ENCODE measurements at places on chromosomes 1 and 21.

GRCh38 chr1:2354511-2355372, 36.6 kb downstream of the MORN1 start:
- H3K4me3 ChIP-seq, result no peak overlapping the region
- no peaks in the 10 kb centered on the region for H3K27me3 ChIP-seq
- H3K27ac ChIP-seq, result no peak overlapping the region
- H3K36me3 ChIP-seq, result no peaks in the 10 kb centered on the region
- DNase-seq, result no peak

DNA sequence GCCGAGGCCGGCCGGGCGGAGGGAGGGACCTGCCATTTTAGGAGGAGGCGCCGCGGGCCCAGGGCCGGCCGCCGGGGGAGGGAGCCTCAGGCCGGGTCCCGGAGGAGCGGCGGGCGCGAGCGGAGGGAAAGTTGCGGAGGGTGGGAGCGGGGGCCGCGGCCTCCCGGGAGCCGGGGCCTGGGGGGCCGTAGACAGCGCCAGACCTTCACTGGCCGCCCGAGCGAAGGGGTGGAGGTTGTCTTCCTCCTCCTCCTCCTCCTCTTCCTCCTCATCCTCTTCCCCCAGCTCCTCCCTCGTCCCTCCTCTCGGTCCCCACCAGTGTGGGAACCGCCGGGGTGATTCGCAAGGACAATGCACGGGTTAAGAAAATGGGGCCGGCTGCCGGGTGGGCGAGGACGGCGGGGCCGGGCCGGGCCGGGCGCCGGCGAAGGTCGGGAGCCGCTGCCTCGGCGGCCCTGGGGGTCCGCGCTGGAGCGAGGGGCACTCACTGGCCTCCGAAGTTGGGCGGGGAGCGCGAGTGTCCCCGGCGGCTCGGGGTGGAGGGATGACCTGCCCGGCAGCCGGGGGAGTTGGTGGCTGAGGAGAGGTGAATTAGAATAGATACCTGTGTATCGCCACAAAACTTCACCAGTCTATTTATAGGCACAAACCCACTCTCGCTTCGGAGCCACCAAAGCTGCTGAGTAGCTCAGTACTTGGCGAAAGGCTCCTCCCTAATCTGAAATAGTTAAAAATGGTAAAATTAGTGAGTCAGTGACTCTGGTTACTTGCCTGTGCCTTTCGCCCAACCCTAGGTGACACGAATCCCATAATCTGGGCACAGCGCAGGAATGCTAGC, 1.3 kb downstream of the DYRK1A start:
- peak; percentile 83 for DNase-seq
- peak overlapping the region; percentile 74 for H3K4me3 ChIP-seq

GRCh38 chr1:215079456-215079855, 3.1 kb upstream of the KCNK2 start:
- DNase-seq, result peak; percentile 32
- H3K36me3 ChIP-seq, result no peaks in the 10 kb centered on the region
- no peak overlapping the region for H3K27ac ChIP-seq
- H3K4me3 ChIP-seq, result no peak overlapping the region

GRCh38 chr1:94982398-94982797, 55.5 kb upstream of the CNN3 start:
- DNase-seq, result peak; percentile 7
- no peaks in the 10 kb centered on the region for H3K27me3 ChIP-seq
- H3K4me3 ChIP-seq, result no peak overlapping the region
- no peaks in the 10 kb centered on the region for H3K36me3 ChIP-seq
- H3K27ac ChIP-seq, result peak overlapping the region; percentile 55
- peaks cover 36% of the 10 kb centered on the region for H3K4me1 ChIP-seq

DNA sequence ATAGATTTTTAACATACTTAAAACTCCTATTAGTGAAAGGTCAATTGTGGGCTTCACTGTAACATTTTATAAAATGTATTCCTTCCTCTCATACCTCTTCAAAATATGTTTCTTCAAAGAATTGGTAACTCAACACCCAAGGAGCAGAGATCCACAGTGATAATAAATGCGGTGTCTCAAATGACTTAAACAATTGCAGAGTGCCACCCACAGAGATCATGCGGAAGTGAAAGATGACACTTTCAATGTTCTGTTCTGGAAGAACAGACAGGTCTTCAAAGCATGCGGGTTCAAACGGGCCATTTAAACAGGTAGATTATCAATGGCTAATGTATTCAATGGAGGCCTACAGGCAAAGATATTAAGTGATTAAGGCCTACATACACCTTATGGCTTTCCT, 157.0 kb upstream of the GREM2 start:
- H3K4me3 ChIP-seq, result no peak overlapping the region
- no peak for DNase-seq
- H3K36me3 ChIP-seq, result no peaks in the 10 kb centered on the region
- no peak overlapping the region for H3K27ac ChIP-seq
- H3K27me3 ChIP-seq, result no peaks in the 10 kb centered on the region

GRCh38 chr1:82775406-82776000, 974.8 kb downstream of the ADGRL2 start:
- H3K4me3 ChIP-seq, result no peak overlapping the region
- H3K27ac ChIP-seq, result no peak overlapping the region
- peak; percentile 66 for DNase-seq
- H3K36me3 ChIP-seq, result no peaks in the 10 kb centered on the region
- no peaks in the 10 kb centered on the region for H3K4me1 ChIP-seq

GRCh38 chr1:172815740-172816139, 156.8 kb downstream of the FASLG start:
- H3K27me3 ChIP-seq, result no peaks in the 10 kb centered on the region
- no peak overlapping the region for H3K27ac ChIP-seq
- H3K4me1 ChIP-seq, result peaks cover 6% of the 10 kb centered on the region
- peak; percentile 22 for DNase-seq
- no peaks in the 10 kb centered on the region for H3K36me3 ChIP-seq
